GM06990 (cell line): ENCODE measurements at places on chromosomes 2 and 18.

DNA sequence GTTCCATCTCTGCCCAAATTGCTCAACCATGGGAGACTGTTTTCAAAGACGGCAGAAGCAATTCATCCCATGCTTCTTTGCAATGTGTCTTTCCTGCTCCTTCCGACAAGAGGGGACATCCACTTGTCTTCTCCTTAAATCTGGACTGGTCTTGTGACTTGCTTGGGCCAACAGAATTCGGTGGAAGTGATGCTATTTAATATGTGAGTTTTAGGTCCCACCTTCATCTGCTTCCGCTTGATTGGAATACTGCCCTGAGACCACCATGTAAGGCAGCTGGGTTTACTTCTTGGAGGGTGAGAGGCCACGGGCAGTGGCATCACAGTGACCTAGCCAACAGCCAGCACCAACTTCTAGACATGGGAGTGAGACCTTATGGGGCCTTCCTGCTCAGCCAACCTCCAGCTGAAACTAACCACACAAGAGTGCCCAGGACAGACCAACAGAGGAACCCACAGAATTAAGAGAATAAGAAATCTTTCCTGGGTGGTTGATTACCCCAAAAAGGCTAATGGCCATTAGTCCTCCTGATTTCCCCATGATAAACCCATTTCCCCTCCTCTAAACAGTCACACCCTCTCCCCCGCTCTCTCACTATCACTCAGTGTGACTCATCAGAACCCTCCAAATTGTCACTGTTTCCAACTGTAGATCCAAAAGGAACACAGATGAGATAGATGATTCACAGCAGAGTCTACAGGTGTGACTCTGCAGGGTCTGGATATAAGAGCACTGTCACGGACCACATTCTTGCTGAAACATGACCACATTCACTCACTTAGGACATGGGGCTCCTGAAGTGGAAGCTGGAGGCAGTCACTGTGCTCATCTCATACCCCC is 16.2 kb upstream of the RHOB start:
- no peak for DNase-seq

DNA sequence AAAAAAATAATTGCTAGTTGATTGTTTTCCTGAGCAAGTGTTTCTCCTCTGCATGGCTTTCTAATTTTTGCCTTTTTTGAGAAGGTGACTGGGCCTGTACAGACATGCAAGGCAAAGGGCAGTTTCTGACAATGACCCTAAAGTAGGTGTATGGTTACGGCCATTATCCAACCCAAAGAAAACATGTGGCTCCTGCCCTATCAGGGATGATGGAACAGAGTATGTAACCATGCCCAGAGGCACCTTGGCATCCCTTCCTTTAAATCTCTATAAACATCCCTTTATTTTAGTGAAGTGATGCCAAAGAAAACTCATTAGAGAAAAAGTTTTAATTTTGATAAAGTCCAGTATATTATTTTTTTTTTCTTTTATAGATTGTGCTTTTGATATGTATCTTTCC is 217.5 kb downstream of the LPIN1 start:
- DNase-seq = no peak

- no peak for DNase-seq
Observed at GRCh38 chr2:54979321-54980044, 70.8 kb downstream of the RTN4 start.

DNA sequence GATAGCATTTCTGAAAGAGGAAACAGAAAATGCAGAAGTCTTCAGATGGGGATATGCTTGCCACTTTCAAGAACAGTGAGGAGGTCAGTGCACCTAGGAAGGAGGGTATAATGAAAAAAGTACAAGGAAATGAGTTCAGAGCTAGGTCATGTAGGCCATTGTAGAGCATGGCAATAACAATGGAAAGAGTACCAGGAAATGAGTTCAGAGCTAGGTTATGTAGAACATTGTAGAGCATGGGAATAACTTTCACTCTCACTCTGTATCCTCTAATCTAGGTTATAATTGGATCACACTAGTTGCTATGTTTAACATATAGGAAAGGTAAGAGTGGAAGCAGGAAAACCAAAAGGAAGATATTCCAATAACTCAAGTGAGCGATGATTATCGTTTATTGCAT is 12.3 kb downstream of the SCG2 start:
- no peak for DNase-seq

DNA sequence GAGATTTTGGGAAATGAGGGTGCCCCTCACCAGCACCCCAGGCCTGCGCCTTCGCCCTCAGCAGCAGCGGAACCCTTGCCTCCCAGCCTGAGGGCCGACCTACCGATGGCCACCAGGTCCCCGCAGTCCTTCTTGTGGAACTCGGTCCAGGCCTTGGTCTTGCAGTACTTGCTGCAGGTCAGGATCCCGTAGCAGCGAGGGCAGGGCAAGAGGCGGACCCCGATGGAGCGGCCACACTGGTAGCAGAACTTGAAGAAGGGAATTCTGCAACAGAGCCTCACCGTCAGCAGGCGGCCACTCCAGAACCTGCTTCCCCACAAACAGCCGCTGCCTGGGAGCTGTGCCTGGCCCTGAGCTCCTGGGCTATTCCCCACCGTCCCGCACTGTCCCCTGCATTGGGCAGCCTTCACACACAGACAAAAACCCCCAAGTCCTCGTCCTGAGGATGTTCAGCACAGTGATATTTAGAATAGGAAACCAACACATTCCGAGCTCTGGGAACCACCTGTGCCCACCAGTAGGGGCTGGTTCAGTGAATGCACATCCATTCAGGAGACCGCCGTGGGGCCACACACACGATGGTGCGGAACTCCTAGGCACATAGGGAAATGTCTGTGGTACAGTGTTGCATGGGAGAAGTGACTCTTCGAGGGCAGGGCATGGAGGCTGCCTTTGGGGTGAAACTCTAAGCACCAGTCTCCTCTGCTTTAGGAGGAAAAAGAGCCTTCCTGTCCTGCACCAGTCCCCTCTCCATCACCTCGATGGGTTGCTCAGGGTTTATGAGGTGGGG is 45.6 kb downstream of the GPC1 start:
- DNase-seq = peak; percentile 6

DNA sequence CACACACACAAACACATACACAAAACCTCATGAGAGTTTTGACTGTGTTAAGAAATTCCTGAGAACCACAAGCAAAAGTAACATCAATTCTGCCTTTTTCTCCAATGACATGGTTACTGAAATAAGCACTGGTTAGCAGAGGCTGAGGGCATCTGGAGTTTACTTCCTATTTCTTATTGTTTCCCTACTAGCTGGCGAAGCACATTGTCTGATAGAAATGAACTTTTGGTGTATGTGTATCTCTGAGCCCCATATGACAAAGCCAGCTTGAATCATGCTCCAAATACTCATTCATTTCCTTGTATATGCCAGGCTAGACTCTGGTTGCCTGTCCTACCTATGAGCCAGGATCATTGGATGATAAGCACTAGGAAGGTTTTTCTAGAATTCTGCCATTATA is 203.1 kb downstream of the NCKAP5 start:
- DNase-seq = no peak

- DNase-seq = no peak
Observed at GRCh38 chr2:227368574-227368973, 10.5 kb downstream of the TM4SF20 start.
